Activated T-helper 1 cell treated with Interleukin-2 at 50 U/mL for 16 hours (primary cell): ENCODE measurements at places on chromosomes 7 and 10.

DNA sequence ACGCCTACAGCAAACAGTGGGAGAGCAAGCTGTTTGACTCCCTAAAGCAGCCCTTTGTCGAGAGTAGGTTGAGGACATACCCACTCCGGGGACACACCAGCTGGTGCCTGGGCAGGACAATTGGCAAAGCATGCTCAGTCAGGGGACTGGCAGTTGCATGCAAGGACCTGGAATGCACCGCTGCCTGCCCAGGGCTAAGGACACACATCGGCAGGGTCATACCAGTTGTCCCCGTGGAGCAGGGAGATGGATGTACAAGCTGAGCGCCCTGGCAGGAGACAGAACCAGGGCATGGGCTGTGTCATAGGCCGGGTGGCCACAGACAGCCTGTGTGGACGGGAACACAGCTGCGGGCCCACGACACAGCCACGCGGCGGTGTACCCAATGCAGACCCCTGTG is 18.3 kb upstream of the ELN start:
- DNase-seq = no peak

DNA sequence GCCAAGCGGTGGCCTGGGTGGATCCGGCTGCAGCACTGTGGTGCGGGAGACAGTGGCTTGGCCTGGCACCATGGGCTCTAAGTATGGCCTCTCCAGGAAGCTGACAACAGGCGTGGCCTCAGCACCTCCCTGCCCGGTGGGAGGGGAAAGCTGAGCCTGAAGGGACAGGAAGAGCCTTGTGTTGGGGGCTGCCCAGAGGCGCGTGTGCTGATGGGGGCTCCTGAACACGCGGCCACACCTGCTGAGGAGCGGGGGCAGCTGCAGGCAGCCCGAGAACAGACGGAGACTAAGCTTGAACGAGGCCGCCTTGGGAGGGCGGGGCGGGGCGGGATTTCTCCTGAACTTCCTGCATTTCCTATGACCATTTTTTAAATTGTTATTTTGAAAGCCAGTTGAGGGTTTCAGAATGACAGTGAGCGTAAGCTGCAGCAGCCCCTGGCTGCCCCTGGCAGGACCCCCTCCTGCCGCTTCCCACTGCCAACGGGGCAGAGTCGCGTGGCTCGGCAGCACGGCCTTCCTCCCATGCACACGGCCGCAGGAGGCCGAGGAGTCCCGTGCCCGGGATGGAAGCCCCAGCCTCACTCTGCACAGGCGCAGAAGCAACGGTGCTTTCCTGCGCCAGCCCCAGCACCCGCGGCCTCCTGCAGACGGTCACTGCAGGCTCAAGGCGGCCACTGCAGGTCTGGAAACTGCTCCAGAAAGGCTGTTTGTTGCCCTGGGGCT is 43.2 kb downstream of the DPYSL4 start:
- no peak for DNase-seq

DNA sequence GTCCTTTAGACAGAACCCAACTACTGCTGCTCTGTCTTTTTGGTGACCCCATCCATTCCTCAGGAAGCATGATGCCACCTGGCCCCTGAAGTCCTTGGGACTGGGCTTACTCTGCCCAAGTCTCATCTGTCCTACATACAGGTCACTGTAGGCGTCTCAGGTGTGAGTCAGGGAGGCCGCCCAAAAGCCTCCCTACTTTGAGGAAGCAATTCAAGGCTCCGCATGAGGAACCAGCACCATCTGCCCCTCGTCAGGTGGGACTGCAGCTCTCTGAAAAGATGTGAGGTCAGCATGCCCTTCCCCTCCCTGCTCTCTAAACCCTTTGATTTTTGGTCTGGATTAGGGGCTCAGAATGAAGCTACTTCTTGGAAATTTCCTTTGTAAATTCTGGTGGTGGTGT is 354.8 kb downstream of the CXCL12 start:
- DNase-seq = no peak

GRCh38 chr10:34549001-34549400 is 266.1 kb downstream of the PARD3 start:
- DNase-seq = no peak

GRCh38 chr7:71009636-71010035 is 122.3 kb upstream of the GALNT17 start:
- DNase-seq = no peak

DNA sequence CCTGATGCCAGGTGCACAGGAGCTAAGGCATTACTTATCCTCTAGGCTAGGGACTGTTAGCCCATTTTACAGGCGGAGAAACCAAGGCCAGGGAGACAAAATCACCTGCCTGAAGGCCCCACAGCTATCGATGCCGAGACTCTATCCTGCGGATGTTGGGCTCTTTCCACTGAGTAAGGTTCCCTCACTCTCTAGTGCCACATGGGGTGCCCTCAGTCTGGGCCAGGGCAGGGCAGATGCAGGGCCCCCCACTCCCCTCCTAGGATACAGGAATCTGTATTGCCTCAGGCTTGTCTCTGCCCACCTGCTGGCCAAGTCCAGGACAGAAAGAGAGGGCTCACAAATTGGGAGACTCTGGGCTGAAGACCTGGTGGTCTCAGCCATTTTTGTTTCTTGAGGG is 45.7 kb downstream of the UNC5B start:
- DNase-seq = no peak

DNA sequence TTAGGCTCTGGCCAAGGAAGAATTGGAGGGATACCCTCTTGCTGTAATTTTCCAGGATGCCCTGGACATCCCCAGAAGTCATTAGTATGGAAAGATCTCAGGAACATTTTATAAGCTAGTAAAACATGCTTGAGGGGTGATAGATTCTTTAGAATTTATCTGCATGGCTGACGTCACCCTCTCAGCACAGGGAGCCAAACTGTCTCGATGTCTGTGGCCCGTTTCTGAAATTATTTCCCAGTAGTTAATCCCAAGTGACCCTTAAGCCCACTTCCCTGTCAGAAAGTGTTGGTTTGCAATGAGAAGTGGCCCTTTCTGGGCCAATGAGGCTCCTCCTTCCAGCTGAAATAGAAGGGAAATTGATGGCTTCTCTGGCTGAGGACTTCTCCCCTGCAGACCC is 184.5 kb upstream of the BMPER start:
- no peak for DNase-seq

GRCh38 chr10:124493214-124493882 is 31.7 kb downstream of the LHPP start:
- DNase-seq = no peak

GRCh38 chr10:50794490-50794889 is 54.8 kb downstream of the ASAH2B start:
- DNase-seq = no peak

DNA sequence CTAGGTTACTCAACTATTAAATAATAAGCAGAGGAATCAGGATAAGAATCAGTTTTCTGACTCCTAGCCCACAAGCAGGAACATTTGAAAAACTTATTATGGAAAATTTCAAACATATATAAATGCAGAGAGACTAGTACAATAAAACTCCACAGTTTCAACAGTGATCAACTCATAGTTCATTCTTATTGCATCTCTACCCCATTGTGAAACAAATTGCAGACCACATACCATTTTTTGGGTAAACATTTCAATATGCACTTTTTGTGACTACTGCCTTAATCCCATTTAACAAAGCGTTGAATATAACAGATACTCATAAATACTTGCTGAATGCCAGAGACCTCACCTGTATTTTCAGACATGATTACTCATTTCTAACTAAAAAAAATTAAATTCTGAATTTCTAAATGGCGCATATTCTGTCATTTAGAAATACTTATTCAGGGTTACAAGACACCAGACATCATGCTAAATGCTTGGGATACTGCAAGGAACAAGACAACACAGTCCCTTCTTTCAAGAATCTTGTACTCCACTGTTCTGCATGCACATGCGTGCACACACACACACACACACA is 11.4 kb downstream of the CDK6 start:
- no peak for DNase-seq

DNA sequence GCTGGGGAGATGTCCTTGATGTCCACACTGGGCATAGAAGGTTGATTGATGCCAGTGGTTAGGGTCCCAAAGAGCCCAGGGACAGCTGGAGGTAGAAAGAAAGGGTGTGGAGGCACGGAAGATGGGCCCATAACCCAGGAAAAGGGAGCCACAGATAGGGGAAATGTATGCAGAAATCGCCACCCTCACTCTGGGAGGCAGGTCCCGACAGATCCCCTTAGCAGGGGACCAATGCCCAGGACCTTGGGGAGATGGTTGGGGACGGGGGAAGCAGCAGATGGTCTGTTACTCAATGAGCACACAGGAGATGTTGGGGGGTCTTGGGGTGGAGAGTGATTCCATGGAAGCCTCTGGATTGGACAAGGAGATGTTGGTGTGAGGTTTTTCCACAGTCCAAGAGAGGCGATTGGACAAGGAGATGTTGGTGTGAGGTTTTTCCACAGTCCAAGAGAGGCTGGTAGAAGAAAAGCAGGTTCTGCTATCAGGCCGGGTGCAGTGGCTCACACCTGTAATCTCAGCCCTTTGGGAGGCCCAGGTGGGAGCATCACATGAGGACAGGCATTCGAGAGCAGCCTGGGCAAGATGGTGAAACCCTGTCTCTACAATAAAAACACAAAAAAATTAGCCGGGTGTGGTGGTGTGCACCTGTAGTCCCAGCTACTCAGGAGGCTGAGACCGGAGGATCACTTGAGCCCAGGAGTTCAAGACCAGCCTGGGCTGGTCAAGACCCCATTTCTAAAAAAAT is 7.0 kb upstream of the PPP1R35 start:
- DNase-seq = no peak
